ENCODE measurements at places on chromosomes 7 and 10.

GRCh38 chr10:84194424-84195043 is at the start of gene CDHR1:
TSS of gene CDHR1 (plus strand) at chr10:84194537. CDS start at chr10:84194761, 224 bp downstream.
- peak; percentile 51 for DNase-seq

- DNase-seq: peak; percentile 87
Observed at GRCh38 chr10:25493122-25493893, 318.5 kb downstream of the GPR158 start.

GRCh38 chr10:53315709-53316108 is 543.1 kb upstream of the MBL2 start:
- peak; percentile 42 for DNase-seq

DNA sequence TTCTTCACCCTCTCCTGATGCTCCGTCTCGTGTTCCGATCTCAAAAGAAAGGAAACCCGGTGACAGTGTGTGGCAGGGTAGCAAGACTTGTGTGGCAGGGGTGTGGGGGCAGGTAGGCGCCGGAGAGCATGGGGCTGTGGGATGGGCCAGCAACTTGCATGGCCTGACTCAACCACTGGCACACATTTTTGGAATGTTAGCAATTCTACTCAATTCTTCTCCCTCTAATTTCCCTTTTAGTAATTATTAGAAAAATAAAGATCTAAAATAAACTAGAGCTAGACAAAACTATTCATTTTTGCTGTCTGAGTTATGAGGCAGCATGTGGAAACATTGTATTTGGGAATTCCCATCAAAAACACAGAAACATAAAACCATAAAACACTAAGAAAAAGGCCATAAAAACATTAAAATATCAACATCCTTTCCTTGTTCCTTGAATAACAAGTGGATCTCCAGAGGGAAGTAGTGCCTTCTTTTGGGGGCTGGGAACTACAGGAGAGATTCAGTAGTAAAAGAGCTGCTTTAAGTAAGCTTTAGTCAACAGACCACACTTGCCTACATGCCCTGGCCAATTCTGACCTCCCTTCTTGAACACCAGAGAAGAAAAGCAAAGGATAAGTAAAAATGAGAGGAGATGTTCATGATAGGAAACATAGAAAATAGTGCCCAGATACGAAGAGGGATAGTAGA is 21.8 kb downstream of the SEMA3C start:
- peak; percentile 29 for DNase-seq

DNA sequence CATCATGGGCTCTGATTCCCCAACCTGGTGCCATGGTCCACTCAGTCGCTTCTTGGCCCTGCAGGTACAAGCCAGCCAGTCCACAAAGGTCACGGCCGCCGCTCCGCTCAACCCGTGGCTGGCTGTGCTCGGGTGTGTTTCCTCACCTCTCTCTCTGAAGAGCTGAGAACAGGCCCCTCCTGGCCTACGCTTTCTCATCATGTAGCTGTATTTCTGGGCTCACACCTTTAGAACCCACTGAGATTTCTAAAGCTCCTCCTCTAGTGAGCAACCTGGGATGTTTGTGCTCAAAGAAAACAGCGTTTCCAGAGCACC is 30.2 kb downstream of the PTPRN2 start:
- DNase-seq: no peak

GRCh38 chr10:118901380-118901779 is 128.1 kb upstream of the NANOS1 start:
- DNase-seq: no peak

- no peak for DNase-seq
Observed at GRCh38 chr7:118312051-118312450, 87.5 kb downstream of the ANKRD7 start.

DNA sequence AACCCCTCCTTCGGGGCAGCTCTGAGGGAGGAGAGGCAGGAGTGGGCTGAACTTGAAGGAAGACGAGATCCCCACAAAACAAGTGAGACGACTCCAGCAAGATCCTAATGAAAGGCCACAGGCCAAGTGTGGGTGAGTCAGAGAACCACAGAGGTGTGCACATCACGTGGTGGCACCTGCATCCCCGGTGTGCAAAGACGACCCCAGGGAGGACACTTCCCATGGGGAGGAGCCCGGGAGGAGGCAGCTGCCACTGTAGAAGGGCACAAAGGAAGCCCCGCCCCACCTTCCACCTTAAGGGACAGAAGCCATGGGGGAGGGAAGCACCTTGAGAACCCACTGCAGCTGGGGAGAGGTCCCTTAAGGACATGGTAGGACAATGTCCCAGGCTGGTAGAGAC is 45.7 kb downstream of the ESYT2 start:
- DNase-seq: no peak

DNA sequence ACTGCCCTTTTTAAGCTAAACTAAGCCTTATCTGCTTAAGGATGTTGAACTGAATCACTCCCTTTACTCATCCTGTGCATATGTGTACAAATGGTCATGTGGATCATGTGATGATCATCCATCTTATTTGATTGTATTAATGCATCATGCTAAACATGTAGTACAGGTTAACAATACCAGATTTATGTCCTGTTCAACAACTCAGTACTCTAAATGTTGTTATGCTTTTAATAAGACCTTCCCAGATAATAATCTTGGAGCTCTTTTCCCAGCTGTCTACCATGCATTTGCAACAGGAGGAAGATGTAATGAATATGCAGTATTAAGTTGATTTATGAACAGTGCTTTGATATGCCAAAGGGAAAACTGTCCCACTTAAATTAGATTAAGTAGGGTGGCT is 318.0 kb downstream of the BICC1 start:
- DNase-seq: no peak

- no peak for DNase-seq
Observed at GRCh38 chr10:59493017-59493416, 130.7 kb upstream of the FAM13C start.

GRCh38 chr10:24915304-24915703 is 37.1 kb downstream of the PRTFDC1 start:
- DNase-seq: no peak

GRCh38 chr7:2399848-2400587 is 3.4 kb upstream of the CHST12 start:
- peak; percentile 99 for DNase-seq

Data from astrocyte of the hippocampus (primary cell).